HFFc6 (cell line): ENCODE measurements at places on chromosomes 5 and 9. TPM values are rescaled to one million over a fixed set of nuclear protein-coding genes. Genes with fewer than 3 reads are reported as not detected.
A peak's percentile ranks its signal among the peaks of the same experiment; 100 is the strongest.

DNA sequence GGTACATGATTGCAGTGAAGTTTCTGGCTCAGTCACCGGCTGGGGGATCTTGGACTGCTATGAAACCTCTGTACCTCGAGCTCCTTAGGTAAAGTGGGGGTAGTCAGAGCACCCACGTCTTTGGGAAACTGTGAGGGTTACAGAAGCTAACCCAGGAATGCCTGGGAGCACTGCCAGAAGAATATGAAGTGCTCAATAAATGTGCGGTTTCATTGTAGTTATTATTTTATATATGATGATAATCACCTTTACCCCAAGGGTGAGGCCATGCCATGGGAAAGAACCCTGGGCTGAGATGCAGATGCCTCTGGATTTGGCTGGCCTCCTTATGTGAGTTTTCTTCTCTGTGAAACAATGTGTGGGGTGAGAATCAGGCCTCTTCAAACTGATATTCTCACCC, 3.7 kb downstream of the NPR3 start:
- H3K4me3 ChIP-seq = peak overlapping the region; percentile 94
- peaks cover 35% of the 10 kb centered on the region for H3K4me1 ChIP-seq

GRCh38 chr5:140973550-140973949, 7.3 kb downstream of the PCDHAC2 start:
- no peak overlapping the region for H3K4me3 ChIP-seq
- no peaks in the 10 kb centered on the region for H3K36me3 ChIP-seq
- DNase-seq = no peak

Gene SHOC1
- total RNA-seq = not detected in 3 replicates

- peak overlapping the region; percentile 6; the same call in 1 of the 2 replicates for H3K4me3 ChIP-seq
- H3K27me3 ChIP-seq = peaks cover 13% of the 10 kb centered on the region
- H3K4me1 ChIP-seq = peaks cover 82% of the 10 kb centered on the region
- H3K36me3 ChIP-seq = peaks cover 30% of the 10 kb centered on the region
- peak; percentile 60 for DNase-seq
Measured at GRCh38 chr9:97845130-97845529, 7.9 kb upstream of the FOXE1 start.

Gene FGFR4
- 0.21 TPM in 1 of 2 replicates, not detected in the other for total RNA-seq

Gene SPATA31C1
- total RNA-seq = not detected in 3 replicates

DNA sequence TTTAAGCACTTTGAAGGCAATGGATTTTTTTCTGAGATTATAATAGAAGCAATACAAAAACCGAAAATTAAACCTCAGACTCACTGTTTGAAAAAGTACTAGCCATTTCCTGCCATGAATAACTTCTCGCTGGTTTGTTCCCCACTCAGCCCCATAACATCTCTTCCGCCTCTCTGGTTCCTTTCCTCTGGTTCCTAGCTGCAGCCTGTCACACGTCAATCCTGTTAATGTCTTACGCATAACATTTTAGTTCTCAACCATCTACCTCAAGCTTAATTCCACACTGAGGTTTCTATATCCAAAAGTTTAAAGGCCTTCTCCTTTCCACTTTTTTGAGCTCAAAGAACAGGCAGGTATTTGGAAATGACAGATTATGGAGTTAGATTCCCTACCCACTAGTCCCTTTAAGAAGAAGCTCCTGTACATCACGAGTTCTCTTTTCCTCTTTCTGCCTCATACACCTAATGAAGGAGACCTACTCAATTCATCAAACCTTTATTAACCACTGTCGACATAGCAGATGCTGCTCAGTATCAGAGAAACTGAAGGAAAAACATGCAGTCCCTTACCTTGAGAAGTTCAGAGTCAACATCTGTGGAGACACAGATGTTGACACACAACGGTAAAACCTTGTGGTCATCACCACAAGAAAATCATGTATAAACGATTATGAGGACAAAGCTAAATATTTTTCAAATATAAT, 243.0 kb upstream of the PTGER4 start:
- H3K27ac ChIP-seq = no peak overlapping the region
- peaks cover 10% of the 10 kb centered on the region for H3K4me1 ChIP-seq
- no peak for DNase-seq
- H3K4me3 ChIP-seq = no peak overlapping the region

GRCh38 chr5:81506900-81507588, 113.1 kb upstream of the ACOT12 start:
- H3K4me3 ChIP-seq = no peak overlapping the region
- H3K27ac ChIP-seq = no peak overlapping the region
- DNase-seq = peak; percentile 87
- peaks cover 7% of the 10 kb centered on the region for H3K36me3 ChIP-seq

- H3K4me1 ChIP-seq = peaks cover 86% of the 10 kb centered on the region
- H3K36me3 ChIP-seq = peaks cover 31% of the 10 kb centered on the region
- DNase-seq = peak; percentile 42
Measured at GRCh38 chr5:17224858-17225511, 7.6 kb downstream of the BASP1 start.

DNA sequence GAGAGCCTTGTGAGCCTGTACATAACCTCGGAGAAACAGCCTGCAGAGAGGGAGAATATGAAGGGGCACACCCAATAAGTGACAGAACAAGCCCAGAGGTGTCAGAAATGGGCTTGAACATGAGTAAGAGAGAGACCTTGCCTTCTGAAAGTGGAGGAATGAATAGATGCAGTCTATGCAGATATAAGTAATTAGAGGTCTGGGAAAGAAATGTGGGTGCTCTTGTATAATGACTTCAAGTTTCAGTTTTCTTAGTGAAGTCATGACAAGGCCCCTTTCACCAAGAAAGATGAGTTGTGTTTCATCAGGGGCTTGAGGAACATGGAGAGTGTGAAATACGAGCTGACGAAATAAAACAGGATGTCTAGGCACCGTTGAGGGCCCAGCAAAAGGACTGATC, 15.1 kb downstream of the GRAMD2B start:
- H3K4me3 ChIP-seq = no peak overlapping the region; the same call in 1 of the 2 replicates
- no peaks in the 10 kb centered on the region; the same call in none of the 2 replicates for H3K27me3 ChIP-seq
- peak overlapping the region; percentile 17 for H3K27ac ChIP-seq
- H3K36me3 ChIP-seq = peaks cover 79% of the 10 kb centered on the region
- peaks cover 88% of the 10 kb centered on the region for H3K4me1 ChIP-seq
- no peak for DNase-seq

Gene NIPAL4
- 0.21 to 0.34 TPM (median 0.26 TPM) in 3 replicates for total RNA-seq

Gene CCL19
- not detected in 2 replicates for total RNA-seq

Gene IFNK
- not detected in 3 replicates for total RNA-seq

GRCh38 chr5:40796487-40796889, 1.7 kb downstream of the PRKAA1 start:
- peak overlapping the region; percentile 51 for H3K27ac ChIP-seq
- H3K4me3 ChIP-seq = peak overlapping the region; percentile 86
- H3K27me3 ChIP-seq = no peaks in the 10 kb centered on the region
- H3K4me1 ChIP-seq = peaks cover 62% of the 10 kb centered on the region
- H3K36me3 ChIP-seq = peaks cover 17% of the 10 kb centered on the region

Gene GRIA1
- 0.19 to 0.78 TPM (median 0.32 TPM) in 3 replicates for total RNA-seq

- no peak overlapping the region for H3K4me3 ChIP-seq
- no peak for DNase-seq
- H3K36me3 ChIP-seq = no peaks in the 10 kb centered on the region
Measured at GRCh38 chr5:79181419-79182022, 54.4 kb upstream of the JMY start.

Gene SPINK13
- not detected in 3 replicates for total RNA-seq

Gene KIF4B
- 0.09 to 0.13 TPM (median 0.13 TPM) in 3 replicates for total RNA-seq

Gene IL9
- not detected in 2 replicates for total RNA-seq

Gene LIFR
- 4.7 to 6.4 TPM (median 5.8 TPM) in 3 replicates for total RNA-seq

Gene LCN10
- not detected in 2 replicates for total RNA-seq

Gene ADAMTS19
- total RNA-seq = not detected in 3 replicates

DNA sequence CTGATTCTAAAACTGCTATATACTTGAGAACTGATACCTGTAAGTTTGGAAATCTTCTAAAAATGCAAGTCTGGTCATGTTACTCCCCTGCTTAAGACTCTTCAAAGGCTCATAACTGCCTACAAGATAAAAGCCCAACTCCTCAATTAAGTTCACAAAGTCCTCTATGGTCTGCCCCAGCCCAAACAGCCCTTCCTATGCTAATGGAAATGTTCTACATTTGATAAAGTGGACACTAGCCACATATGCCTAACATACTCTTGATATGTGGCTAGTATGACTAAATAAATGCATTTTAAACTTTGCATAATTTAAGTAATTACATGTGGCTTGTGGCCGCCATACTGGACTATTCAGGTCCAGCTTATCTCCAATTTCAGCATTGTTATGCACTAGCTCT, 204.5 kb downstream of the AP3B1 start:
- peaks cover 6% of the 10 kb centered on the region; the same call in 1 of the 2 replicates for H3K4me1 ChIP-seq
- peaks cover 6% of the 10 kb centered on the region for H3K36me3 ChIP-seq
- H3K27ac ChIP-seq = no peak overlapping the region
- H3K27me3 ChIP-seq = no peaks in the 10 kb centered on the region
- DNase-seq = no peak
- no peak overlapping the region for H3K4me3 ChIP-seq

- no peak overlapping the region for H3K27ac ChIP-seq
- H3K4me3 ChIP-seq = no peak overlapping the region
- peaks cover 28% of the 10 kb centered on the region for H3K27me3 ChIP-seq
- peaks cover 9% of the 10 kb centered on the region; the same call in 1 of the 2 replicates for H3K4me1 ChIP-seq
- peaks cover 13% of the 10 kb centered on the region for H3K36me3 ChIP-seq
Measured at GRCh38 chr5:1831257-1831656, 30.1 kb downstream of the NDUFS6 start.

DNA sequence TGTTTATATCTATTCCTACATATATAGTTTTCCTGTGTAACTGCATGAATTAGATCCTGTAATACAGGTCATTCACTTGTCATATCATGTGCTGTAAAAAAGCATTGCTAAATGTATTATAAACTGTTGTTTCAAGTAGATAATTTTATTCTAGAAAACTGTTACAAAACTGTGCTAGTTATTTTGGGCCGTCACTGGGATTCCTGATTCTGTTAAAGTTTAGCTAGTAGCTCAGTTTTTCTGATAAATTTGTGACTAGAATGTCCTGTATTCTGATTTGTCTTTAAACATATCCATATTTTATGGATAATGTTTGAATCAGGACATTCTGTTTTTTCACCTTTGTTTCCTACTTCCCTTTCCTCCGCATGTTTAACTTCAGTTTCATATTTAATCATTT, 5.4 kb downstream of the SLF1 start:
- DNase-seq = no peak
- H3K4me1 ChIP-seq = peaks cover 47% of the 10 kb centered on the region
- H3K4me3 ChIP-seq = no peak overlapping the region
- H3K27me3 ChIP-seq = no peaks in the 10 kb centered on the region
- peaks cover 1% of the 10 kb centered on the region; the same call in 1 of the 2 replicates for H3K36me3 ChIP-seq
- H3K27ac ChIP-seq = no peak overlapping the region

Gene FBN2
- 199 to 285 TPM (median 204 TPM) in 3 replicates for total RNA-seq

- no peaks in the 10 kb centered on the region for H3K36me3 ChIP-seq
Measured at GRCh38 chr5:168218746-168219145, 72.7 kb upstream of the WWC1 start.

DNA sequence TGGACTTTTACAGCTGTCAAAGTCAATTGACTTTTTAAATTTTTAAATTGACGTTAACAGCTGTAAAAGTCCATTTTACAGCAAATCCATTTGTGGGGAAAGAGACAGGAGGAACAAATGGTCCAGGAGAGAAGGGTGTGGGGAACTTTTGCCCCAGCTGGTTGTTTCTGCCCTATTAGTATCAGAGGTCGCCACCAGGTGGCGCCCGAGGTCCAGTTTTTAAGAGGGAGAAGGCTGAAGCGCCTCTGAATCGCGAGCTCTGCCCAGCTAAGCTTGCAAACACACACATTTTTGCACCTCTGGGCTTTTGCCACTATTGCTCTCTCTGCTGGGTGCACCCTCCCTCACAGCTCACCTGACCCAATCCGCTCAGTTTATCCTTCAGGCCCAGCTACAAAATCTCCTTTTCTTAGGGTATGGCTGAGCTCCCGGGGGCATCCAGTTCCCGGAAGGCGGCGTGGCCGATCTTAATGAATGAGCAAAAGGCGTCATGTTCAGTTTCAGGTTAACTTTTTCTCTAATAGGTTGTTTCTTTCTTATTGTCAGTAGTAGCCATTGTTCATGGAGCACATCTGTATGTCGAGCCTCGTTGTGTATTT, 6.3 kb upstream of the TTLL11 start:
- peak; percentile 55 for DNase-seq
- H3K36me3 ChIP-seq = peaks cover 7% of the 10 kb centered on the region
- H3K27ac ChIP-seq = no peak overlapping the region
- peaks cover 8% of the 10 kb centered on the region for H3K27me3 ChIP-seq
- H3K4me3 ChIP-seq = no peak overlapping the region

DNA sequence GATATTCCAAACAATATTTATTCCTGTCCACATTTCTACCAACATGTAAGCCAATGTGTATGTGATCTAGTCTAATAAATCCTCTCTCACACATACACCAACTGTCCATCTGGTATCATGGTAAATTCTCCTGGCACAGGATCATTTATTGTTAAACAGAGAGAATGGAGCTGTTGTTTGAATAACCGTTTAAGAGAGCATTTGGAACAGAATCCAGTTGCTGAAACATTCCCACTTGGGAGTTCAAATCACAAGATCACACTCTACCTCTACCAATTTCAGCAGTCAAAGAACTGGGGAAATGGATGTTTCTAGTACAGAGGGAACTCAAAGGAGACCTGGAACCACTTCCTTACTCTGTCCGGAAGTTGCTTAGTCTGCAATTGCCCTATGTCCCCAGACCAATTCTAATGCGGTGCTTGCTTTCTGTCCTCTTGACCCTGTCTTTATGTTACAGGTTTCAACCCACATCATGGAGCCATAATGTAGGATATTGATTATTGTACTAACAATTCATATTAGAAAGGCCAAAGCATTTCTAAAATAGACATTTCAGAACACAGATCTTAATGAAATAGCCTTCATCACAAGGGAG, 488.4 kb downstream of the SEMA5A start:
- no peaks in the 10 kb centered on the region for H3K27me3 ChIP-seq
- H3K4me1 ChIP-seq = peaks cover 71% of the 10 kb centered on the region
- H3K4me3 ChIP-seq = no peak overlapping the region
- peaks cover 19% of the 10 kb centered on the region for H3K36me3 ChIP-seq
- H3K27ac ChIP-seq = peak overlapping the region; percentile 95; the same call in 1 of the 2 replicates

DNA sequence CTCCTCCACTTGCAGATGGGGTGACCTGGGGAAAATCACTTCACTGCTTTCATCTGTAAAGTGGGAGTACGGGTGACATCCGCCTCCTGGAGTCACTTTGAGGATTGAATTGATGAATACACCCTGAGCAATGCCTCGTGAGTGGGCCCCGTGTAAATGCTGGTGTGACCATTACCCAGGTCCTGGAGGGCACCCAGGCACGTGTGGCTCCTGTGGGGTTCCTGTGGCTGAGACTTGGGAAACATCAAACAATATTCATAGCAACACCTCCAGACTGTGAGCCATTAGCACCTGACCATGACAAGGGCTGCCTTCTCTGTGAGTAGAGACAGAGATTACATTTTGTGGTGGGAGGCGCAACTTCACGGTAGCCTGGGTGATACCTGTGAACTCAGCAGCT, 11.4 kb downstream of the MRPL36 start:
- no peak overlapping the region for H3K4me3 ChIP-seq
- peaks cover 23% of the 10 kb centered on the region for H3K27me3 ChIP-seq
- no peak for DNase-seq
- peaks cover 4% of the 10 kb centered on the region for H3K36me3 ChIP-seq
- peaks cover 47% of the 10 kb centered on the region for H3K4me1 ChIP-seq
- no peak overlapping the region for H3K27ac ChIP-seq

DNA sequence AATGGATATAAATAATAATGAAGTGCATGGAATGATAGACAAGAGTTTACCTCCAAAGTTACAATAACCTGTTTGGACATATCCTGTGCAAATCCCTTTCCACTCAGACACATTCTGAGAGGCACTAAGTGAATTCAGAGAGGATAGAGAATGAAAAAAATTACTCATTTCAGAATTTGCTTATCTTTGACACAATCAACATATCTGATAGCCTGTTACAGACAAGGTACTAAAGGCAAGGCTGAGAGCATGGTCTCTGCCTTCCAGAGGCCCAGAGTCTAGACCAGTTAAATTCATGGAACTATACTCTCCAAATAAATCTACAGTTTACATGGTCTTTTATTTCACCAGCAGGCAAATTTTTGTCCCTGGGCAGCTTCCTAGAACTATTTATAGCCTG, 371.8 kb upstream of the PTGER4 start:
- H3K27me3 ChIP-seq = peaks cover 1% of the 10 kb centered on the region
- no peak overlapping the region for H3K27ac ChIP-seq
- DNase-seq = no peak
- no peak overlapping the region for H3K4me3 ChIP-seq

Gene HSPB3
- 2.8 to 9.6 TPM (median 5.7 TPM) in 3 replicates for total RNA-seq
